Globus pallidus (tissue), 1 donor: ENCODE measurements at places on chromosomes 5 and 9.

- no peak for DNase-seq
These were observed 416.8 kb downstream of the TUSC1 start for GRCh38 chr9:25261445-25261844.

- no peak for DNase-seq
These were observed 13.2 kb upstream of the ERMP1 start for GRCh38 chr9:5846096-5846495.

- no peak for DNase-seq
These were observed 965 bp downstream of the CLTA start for GRCh38 chr9:36191686-36192085.

GRCh38 chr5:113047234-113047633 is 70.6 kb downstream of the DCP2 start:
- no peak for DNase-seq

DNA sequence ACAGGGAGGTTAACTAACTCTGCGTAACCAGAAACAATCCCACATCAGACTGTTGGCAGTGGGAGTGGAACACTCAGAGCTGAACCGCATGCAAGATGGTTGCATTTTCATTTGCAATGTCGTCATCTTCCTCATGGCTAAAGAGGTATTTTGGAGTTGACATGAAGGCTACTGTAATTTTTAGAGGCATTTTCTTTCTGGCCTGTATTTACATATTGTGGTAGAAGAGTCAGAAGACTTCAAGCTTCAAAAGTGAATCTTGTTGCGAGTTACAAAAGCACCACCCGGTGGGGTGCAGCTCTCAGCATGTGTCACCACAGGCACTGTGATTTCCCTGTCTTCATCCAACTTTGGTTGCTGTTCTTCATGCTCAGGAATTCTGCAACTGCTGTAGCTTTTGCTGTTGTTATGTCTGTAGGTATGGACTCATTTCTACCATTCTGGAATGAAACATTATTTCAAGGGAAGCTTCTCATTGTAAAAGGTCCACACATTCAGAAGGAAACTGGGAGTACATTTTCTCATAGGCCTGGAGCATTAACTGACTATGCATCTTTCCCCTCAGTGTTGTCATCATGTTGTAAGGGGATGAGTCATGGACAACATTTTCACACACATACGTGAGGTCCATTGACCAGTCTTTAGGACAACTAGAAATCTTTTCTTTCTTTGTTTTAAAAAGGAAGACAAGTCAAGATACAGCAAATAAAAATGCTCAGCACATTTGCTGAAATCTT is 35.4 kb upstream of the GDNF start:
- no peak for DNase-seq
